ENCODE measurements at places on chromosomes 5 and 9. TPM values are rescaled to one million over a fixed set of nuclear protein-coding genes. Genes with fewer than 3 reads are reported as not detected.

The IL33 gene
- total RNA-seq = 0.15 TPM

The SMC5 gene
- 20.7 TPM for total RNA-seq

The TRIP13 gene
- 50.0 TPM for total RNA-seq

The FAXDC2 gene
- 8.6 TPM for total RNA-seq

The GZMA gene
- total RNA-seq = not detected

The SLC34A3 gene
- total RNA-seq = not detected

The IL13 gene
- not detected for total RNA-seq

The C5orf52 gene
- total RNA-seq = not detected
